ENCODE measurements at places on chromosomes 2 and 18.
A peak's percentile ranks its signal among the peaks of the same experiment; 100 is the strongest.

DNA sequence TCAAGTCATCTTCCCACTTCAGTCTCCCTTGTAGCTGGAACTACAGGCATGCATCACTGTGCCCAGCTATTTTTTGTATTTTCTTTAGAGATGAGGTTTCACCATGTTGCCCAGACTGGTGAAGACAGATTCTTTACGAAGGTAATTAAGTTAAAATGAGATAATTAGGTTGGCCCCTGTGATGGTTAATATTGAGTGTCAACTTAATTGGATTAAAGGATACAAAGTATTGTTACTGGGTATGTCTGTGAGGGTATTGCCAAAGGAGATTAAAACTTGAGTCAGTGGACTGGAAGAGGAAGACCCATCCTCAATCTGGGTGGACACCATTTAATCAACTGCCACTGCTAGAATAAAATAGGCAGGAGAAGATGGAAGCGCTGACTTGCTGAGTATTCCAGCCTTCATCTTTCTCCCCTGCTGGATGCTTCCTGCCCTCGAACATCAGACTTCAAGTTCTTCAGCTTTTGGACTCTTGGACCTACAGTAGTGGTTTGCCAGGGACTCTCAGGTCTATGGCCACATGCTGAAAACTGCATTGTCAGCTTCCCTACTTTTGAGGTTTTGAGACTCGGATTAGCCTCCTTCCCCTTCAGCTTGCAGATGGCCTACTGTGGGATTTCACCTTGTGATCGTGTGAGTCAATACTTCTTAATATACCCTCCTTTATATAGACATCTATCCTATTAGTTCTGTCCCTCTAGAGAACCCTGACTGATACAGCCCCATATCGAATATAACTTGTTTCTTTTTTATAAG, 269.1 kb downstream of the TMX3 start:
- H3K4me3 ChIP-seq: no peak overlapping the region
- no peaks in the 10 kb centered on the region for H3K27me3 ChIP-seq
- no peak overlapping the region for H3K27ac ChIP-seq
- H3K4me1 ChIP-seq: no peaks in the 10 kb centered on the region
- no peak for DNase-seq
- H3K36me3 ChIP-seq: no peaks in the 10 kb centered on the region

DNA sequence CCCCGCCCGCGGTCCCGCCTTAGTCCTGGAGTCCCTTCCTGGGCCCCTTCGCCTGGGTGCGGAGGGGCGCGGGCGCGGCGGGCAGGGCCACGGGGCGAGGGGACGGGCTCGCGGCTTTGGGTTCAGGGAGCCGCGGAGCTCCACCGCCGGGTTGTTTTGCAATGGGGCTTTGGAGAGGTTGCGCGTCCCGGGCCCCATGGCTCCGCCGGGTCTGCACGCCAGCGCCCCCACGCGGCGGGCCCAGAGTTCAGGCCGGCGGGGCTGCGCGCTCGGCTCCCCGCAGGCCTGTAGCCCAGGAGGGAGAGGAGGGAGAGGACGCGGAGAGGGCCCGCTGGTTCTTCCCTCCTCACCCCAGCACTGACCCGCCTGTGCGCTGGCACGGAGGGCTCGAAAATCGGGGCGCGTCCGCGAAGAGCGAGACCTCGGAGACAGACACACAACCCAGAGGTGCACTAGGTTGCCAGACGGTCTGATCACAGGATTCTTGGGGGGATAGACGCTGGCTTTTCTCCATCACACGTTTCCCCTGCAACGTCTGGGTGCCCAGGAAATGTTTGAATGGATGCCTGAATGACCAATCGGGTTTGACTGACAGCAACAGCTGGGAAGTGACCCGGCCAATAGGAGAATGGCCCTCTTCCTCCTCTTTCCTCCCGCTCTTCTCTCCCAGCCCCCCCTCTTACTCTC, 4.9 kb upstream of the SIX2 start:
- no peak overlapping the region for H3K4me3 ChIP-seq
- no peak overlapping the region for H3K27ac ChIP-seq
- H3K36me3 ChIP-seq: no peaks in the 10 kb centered on the region
- DNase-seq: peak; percentile 79
- H3K27me3 ChIP-seq: peaks cover 97% of the 10 kb centered on the region

DNA sequence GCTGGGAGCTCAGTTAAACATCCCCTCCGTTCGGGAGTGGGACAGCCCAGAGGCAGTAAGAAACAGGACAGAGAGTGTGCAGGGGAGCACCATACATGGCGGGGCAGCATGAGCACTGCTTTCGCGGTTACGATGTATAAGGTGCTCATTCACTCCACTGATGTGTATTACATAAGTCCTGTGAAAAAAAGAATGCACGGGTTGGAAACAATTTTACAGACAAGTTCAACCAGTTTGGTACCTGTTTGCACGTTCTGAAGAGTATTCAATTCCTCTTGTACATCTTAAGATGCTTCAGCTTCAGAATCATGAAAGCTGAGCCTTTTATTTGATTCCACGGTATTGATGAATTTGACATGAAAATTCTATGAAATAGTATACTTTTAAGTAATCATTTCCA, 97.8 kb upstream of the NETO1 start:
- H3K27me3 ChIP-seq: no peaks in the 10 kb centered on the region
- no peaks in the 10 kb centered on the region for H3K36me3 ChIP-seq
- DNase-seq: no peak
- no peak overlapping the region for H3K4me3 ChIP-seq
- H3K4me1 ChIP-seq: no peaks in the 10 kb centered on the region
- H3K27ac ChIP-seq: no peak overlapping the region

- no peaks in the 10 kb centered on the region for H3K4me1 ChIP-seq
- H3K4me3 ChIP-seq: no peak overlapping the region
- H3K27me3 ChIP-seq: peaks cover 3% of the 10 kb centered on the region
- H3K36me3 ChIP-seq: no peaks in the 10 kb centered on the region
Observed at GRCh38 chr2:235092433-235093223, 140.8 kb downstream of the SH3BP4 start.

DNA sequence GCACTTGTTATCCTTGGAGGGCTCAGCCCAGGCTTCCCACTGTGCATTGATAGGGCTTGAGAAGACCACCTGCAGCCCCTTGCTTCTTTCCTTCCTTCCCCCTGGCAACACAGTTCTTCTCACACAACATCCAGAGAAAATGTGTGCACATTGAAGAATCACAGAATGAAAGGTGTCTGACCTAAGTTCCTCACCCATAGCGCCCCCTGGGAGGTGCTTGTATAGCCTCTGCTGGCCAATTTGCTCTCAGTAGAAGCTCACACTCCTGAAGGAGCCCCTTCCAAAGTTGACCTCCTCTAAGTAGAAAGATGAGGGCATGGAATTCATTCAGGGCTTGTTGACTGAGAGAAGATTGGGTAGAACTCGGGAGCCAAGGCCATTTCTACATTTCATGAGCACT, 758.4 kb upstream of the KLHL29 start:
- H3K4me1 ChIP-seq: no peaks in the 10 kb centered on the region
- H3K27ac ChIP-seq: no peak overlapping the region
- no peaks in the 10 kb centered on the region for H3K27me3 ChIP-seq
- H3K4me3 ChIP-seq: no peak overlapping the region

DNA sequence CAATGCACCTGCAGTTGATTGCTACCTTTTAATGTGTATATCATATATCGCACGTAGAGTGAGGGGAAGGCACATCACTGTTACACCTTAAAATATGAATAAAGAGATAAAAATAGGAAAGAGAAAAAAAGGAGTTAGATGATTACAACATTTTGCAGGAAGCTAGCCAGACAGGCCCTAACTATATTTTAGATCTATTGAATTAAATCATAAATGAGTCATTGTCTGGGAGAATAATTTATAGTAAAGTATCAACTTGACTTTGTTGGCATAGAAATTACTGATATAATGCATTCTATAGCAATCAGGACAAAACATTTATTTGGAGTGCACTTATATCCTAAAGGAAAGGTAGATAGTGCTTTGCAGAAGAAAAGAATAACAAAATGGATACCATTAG, 384.9 kb upstream of the NXPH2 start:
- H3K27ac ChIP-seq: no peak overlapping the region
- H3K27me3 ChIP-seq: no peaks in the 10 kb centered on the region
- DNase-seq: no peak
- H3K4me3 ChIP-seq: no peak overlapping the region
- no peaks in the 10 kb centered on the region for H3K4me1 ChIP-seq
- H3K36me3 ChIP-seq: no peaks in the 10 kb centered on the region

- no peaks in the 10 kb centered on the region for H3K36me3 ChIP-seq
- H3K27ac ChIP-seq: no peak overlapping the region
- no peak overlapping the region for H3K4me3 ChIP-seq
- H3K4me1 ChIP-seq: no peaks in the 10 kb centered on the region
Observed at GRCh38 chr2:104582471-104582870, 271.4 kb upstream of the POU3F3 start.

GRCh38 chr2:53455094-53455493, 312.5 kb upstream of the CHAC2 start:
- no peaks in the 10 kb centered on the region for H3K36me3 ChIP-seq
- no peak overlapping the region for H3K27ac ChIP-seq
- no peaks in the 10 kb centered on the region for H3K4me1 ChIP-seq
- no peak overlapping the region for H3K4me3 ChIP-seq
- no peak for DNase-seq

- DNase-seq: no peak
- no peak overlapping the region for H3K27ac ChIP-seq
- no peak overlapping the region for H3K4me3 ChIP-seq
Observed at GRCh38 chr2:213995400-213996105, 415.3 kb upstream of the VWC2L start.
